ENCODE measurements at places on chromosomes 16 and 17.

DNA sequence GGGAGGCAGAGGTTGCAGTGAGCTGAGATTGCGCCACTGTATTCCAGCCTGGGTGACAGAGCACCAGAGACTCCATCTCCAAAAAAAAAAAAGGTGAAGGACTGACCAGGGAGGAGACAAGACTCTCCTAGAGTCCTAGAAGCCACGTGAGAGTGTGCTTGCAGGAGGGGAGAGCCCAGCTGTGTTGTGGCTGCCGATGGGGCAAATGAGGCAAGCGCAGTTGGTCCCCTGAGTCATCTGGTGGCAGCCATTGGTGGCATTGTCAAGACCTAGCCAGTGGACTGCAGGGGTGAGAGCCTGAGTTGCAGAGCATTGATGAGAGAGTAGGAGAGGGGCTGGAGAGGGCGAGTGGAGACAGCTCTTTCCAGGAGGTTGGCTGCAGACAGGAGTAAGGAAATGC, 278.0 kb downstream of the SNX29 start:
- no peak for DNase-seq

DNA sequence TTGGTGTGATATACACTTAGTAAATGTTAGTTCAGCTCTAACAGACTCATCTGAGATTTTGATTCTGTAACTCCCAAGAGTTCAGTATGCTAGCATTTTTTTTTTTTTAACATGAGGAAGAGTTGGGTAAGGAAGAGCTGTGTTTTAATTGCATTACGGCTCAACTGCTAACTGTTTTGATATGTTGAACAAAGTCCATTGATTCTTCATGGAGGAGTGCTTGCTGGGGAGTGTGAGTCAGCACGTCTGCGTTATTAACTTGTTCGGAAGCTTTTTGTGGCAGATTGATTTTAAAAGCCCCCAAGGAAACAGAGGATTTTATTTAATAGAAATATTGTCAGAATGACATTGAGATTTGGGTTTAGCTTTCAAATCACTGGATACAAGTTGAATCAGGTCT, 45.8 kb downstream of the PITPNC1 start:
- no peak for DNase-seq

DNA sequence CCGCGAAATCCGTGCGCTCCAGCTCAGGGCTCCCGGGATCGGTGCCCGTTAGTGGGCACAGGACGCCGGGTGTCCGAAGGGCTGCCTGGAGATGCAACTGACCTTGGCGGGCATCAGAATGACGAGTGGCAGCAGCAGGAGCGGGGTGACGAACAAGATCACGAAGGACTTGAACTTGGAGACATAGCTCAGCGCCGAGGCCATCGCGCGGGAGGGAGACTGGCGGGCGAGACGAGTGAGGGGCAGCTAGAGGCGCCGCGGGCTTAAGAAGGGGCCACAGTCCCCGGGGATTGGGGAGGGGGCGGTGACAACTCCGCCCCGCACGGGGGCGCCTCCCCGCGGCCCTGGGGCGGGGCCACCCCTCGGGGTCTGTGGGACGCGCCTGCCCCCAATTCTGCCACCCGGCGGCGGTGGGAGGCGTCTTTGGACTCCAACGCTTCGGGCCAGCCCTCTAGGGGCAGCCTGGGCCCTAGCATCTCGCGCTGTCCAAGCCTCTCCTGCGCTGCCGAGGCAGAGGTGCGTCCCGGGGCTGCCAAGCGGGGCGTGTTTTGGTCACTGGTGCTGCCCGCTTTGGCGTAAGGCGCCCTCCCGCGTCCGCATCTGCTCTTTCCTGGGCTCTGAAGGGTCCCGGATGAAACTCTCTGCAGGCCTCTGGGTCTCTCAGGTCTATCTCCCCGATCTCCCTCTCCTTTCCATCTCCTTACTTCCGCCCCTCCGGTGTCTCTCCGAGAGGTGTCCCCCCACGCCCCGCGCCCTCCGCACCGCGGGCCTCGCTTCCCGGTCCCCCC, at the start of gene SLC13A5:
SLC13A5 (minus strand) TSS at position 240 of the 788 bp plus-strand sequence; CDS start at position 204, 36 bp downstream.
- DNase-seq, result no peak

- no peak for DNase-seq
These were observed 1019.2 kb downstream of the CDH11 start for GRCh38 chr16:64102654-64103053.

- DNase-seq, result no peak
These were observed 139.5 kb downstream of the PRKCB start for GRCh38 chr16:23975293-23975692.
